ENCODE measurements at places on chromosomes 2 and 18.

- no peak for DNase-seq
Observed at GRCh38 chr2:109439390-109439786, 174.4 kb downstream of the SEPTIN10 start.

- DNase-seq = no peak
Observed at GRCh38 chr2:160349306-160349705, 144.3 kb downstream of the RBMS1 start.

DNA sequence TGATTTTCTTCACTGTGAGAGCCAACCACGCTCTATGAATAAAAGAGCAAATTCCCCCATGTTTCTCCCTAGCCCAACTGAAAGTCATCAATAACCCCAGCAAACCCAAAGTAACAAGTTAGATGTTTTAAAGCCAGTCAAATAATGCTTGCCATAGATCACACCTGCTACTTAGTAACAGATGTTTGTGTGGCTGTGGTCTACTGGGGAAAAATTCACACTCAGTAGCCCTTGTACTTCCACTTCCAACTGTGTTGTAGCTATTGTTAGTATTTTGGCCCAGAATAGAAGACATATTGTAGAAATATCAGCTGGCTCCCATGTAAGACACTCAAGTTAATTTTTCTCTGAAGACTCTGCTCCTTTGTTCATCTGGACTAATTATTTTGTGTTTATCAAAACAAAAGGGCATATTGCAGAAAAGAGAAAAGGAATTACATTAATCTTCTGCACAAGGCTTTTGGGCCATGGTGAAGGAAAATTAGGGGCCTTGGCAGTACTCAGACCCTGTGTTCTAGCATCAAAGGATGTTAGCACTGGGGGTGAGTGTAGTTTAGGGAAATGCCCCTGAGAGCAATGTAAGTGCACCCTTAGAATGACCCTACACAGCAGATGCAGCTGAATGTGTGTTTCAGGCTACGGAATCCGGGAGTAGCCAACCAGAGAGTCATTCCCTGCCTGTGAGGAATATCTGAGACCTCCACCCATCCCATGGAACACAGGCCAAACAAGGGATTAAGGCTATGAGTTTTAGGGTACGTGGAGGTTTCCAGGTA is 521.9 kb downstream of the EPHA4 start:
- no peak for DNase-seq

DNA sequence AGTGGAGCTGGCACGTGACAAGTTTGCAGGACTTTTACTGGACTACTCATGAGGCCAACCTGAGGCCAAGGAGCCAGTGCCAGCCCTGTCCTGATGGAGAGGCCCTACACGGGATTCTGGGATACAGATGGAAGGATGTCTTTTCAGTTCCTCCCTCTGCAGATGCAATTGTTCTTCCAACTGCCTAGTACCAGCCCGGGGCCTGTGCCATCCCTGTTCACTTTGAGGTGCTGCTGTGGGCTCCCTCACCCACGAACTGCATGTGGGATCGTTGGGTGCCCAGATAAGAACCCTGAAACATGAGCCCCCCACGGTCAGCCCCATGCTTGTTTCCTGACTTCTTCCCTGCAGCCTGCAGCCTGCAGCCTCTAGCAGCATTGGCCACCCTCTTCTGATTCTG is 25.3 kb upstream of the LAPTM4A start:
- DNase-seq = no peak

- no peak for DNase-seq
Observed at GRCh38 chr2:55224761-55225261, 7.3 kb downstream of the CLHC1 start.

GRCh38 chr2:238159661-238160205 is 963 bp downstream of the ERFE start:
- DNase-seq = no peak

DNA sequence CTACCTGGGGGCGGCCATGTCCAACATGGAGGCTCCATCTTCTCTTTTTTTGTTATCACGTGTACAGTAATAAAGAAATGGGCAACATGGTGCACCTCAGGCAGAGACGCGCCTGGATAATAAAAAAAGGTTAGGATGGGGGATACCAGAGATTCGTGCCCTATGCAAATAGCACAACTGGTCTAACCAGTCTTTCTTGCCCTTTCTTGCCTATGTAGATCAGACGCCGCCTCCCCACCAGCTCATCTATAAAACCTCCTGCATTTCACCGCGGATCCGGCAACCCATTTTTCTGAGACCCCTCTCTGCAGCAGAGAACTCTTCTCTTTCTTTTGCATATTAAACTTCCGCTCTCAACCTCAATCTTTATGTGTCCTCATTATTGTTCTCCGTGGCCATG is 68.7 kb downstream of the MYL12B start:
- DNase-seq = no peak

DNA sequence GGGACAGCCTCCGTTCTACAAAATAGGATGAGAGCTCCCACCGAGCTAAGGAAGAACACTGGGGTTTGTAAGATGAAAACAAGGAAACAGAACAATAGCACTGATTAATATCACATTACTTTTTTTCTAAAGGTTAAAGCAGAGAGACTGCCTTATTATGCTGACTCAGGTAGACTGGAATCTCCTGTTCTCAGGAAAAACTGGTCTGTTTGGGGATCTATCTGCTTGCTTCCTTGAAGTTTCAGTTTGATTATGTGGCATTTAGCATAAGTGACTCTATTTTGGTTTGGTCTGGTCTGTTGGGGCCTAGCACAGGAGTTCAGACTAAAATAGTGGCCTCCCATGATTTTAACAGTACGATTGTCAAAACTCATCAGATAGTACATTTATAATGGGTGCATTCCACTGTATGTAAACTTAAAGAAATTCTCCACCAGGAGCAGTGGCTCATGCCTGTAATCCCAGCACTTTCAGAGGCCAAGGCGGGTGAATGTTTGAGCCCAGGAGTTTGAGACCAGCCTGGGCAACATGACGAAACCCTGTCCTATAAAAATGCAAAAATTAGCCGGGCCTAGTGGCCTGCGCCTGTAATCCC is 64.1 kb upstream of the NDUFV2 start:
- no peak for DNase-seq

DNA sequence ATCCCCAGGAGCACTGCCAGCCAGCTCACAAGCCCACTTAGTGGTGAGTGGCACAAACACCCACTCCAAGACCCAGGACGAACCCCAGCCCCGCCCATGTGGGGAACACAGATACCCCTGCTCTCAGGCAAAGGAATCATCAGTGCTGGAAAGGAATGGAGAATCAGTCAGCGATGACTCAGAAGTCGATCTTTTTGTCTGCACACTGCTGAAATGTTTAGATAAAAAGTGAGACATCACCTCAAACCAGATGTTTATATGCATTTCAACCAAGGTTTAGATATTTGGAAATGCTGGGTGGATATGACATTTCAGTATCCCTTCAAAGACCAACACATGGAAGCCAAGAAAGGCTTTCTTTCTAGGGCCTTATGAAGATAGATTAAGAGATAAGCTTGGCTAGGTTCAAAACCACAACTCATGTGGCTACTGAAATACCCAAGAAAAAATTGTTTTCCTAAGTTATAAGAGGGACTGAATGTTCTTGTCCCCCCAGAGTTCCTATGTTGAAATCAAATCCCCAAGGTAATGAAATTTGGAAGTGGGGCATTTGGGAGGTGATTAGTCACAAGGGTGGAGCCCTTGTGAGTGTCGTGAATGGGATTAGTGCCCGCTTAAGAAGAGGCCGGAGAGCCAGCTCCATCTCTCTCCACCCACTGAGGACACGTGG is 43.7 kb downstream of the POU3F3 start:
- DNase-seq = no peak

DNA sequence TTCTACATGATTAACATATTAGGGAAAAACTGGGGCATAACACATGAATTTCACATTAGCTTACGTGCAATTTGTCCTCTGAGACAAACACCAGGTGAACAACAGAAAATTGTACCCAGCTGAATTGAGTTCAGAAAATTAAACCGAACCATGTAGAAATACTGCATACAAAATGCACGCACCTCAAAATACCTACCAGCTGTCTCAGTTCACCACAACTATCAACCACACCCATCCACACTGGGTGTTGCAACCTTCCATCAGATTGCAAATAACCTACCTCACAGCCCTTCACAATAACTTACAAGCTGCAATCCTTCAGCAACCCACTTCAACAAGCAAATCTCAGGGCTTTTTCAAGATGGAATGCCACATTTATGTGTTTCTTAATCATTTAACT is 55.9 kb downstream of the UNC50 start:
- peak; percentile 52 for DNase-seq

DNA sequence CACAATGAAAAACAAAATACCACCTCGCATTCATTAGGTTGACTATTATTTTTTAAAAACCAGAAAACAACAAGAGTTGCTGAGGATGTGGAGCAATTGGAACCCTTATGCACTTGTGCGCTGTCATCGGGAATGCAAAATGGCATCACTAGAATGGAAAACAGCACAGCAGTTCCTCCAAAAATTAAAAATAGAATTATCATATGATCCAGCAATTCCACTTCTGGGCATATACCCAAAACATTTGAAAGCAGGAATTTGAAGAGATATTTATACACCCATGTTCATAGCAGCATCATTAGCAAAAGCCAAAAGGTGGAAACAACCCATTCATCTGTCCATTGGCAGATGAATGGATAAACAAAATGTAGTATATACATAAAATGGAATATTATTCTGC is 11.9 kb upstream of the NMUR1 start:
- no peak for DNase-seq

DNA sequence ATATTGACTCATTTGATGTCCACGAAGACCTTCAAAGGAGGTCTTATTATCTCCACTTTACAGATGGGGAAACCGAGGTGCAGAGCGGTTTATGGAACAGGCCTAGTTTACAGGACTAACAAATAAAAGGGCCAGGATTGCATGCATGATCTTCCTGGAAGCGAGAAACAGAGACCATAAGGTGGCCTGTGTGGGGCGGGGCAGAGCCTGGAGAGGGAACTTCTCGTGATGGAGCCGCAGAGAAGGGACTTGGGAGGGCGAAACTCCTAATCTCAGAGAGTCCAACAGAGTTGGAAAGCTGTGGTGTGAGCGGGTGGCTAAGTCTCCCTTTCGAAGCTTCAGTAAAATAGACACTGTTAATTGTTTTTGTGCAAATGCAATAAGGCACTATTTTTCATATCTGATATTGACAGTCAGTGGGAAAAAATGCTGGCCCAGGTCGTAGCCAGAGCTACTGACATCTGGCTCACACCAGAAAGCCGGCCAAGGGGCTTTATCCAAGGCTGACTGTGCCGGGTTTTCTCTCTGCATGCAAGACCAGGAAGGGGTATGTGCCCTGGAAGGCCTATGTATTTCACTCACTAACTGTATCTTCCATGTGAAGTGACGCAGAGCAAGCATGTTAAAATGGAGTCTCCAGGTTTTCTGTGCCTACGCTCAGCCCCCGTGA is 4.5 kb downstream of the INPP5D start:
- no peak for DNase-seq

DNA sequence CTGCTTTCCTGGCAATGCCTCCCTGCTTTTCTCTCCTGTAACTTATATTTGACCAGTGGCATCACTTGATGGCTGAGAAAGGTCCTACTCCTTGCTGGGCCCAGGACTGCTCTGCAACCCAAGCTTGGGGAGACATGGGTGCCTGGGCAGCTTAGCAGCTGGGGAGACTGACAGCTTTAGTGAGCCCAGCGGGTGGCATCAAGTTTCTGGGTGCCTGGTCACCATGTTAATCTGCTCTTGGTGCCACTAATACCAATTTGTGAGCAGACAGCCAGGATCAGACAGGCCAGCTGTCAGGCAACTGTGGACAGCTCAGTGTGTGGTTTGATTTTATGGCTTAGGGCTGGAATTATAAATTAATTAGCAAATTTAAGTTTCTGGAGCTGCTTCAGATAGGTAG is 144.8 kb upstream of the GLI2 start:
- DNase-seq = no peak

- DNase-seq = no peak
Observed at GRCh38 chr2:165440367-165440766, 29.1 kb upstream of the CSRNP3 start.

DNA sequence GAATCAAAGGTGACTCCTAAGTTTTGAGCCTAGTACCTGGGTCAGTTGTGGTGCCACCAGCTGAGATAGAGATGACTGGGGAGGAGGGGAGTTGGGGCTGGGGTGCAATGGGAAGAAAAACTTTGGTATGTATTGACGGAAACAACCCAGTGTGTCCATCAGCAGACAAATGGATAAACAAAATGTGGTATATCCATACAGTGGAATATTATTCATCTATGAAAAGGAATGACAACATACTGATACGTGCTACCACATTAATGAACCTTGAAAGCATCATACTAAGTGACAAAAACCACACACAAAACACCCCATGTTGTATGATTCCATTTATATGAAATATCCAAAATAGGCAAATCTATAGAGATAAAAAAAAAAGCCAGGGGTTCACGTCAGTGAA is 41.1 kb upstream of the GPR155 start:
- no peak for DNase-seq

DNA sequence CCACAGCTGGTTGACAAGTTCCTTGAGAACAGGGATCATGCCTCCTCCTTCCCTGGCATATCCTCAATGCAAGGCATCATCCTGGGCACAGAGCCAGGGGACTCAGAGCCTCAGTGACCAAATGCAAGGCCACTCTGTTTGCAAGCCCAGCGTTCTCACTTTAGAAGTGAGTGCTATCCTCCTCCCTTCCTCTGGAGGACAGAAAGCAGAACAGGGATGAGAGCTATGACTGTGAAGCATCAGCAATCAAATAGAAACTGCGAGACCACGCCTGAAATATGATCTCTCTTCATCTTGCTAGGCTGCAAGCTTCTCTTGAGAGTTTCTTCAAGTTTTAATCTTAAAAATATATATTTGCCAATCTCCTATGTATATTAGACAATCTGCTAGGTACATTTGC is 119.8 kb downstream of the LRATD1 start:
- DNase-seq = no peak

DNA sequence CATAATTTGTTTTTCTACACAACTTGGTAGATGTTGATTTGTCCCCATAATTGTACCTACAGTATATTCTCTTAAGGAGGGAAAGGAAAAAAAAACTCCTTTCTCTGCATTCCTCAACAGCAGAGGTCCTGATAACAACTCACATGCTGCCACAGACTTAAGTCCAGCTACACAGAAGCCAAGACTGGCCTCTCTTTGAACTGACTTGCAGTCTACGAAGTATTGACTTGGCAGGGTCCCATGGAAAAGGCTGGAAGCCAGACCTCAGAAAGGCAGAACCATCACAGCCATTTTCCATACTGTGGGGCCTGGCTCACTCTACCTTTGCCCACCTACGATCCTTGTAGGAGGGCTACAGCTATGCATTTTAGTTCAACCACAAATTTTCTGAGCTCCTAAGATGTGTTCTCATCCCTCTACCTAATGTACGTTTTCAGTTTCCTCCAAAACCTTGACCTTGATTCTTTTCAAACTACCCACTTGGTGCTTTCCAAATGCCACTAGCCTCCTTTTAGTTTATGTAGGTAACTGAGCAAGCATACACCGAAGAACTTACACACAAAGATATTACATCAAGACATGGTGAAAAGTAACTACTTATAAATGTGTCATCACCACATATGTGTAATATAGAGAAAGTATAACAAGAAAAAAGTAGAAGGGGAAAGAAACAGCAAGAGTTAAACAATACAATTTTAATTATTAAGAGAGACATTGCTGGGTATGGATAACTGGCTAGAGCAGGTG is 12.2 kb downstream of the LONRF2 start:
- DNase-seq = no peak
